ENCODE measurements at places on chromosomes 12 and 14. TPM values are rescaled to one million over a fixed set of nuclear protein-coding genes. Genes with fewer than 3 reads are reported as not detected.

DNA sequence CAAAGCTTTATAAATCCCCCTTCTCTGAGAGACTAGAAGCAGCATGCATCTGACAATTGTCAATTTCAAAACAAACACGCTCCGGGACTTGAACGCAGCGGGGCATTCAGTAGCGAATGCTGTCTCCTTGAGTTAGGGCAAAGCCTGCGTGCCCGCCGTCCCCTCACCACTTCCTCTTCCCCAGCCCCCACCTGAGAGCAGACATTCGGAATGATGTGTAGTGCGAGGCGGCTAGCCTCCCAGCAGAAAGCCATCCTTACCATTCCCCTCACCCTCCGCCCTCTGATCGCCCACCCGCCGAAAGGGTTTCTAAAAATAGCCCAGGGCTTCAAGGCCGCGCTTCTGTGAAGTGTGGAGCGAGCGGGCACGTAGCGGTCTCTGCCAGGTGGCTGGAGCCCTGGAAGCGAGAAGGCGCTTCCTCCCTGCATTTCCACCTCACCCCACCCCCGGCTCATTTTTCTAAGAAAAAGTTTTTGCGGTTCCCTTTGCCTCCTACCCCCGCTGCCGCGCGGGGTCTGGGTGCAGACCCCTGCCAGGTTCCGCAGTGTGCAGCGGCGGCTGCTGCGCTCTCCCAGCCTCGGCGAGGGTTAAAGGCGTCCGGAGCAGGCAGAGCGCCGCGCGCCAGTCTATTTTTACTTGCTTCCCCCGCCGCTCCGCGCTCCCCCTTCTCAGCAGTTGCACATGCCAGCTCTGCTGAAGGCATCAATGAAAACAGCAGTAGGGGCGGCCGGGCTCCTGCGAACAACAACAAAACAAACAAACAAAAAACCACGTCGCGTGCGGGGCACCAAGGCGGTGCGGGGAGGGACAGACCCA is 2.2 kb downstream of the PRMT8 start:
- no peak for DNase-seq

DNA sequence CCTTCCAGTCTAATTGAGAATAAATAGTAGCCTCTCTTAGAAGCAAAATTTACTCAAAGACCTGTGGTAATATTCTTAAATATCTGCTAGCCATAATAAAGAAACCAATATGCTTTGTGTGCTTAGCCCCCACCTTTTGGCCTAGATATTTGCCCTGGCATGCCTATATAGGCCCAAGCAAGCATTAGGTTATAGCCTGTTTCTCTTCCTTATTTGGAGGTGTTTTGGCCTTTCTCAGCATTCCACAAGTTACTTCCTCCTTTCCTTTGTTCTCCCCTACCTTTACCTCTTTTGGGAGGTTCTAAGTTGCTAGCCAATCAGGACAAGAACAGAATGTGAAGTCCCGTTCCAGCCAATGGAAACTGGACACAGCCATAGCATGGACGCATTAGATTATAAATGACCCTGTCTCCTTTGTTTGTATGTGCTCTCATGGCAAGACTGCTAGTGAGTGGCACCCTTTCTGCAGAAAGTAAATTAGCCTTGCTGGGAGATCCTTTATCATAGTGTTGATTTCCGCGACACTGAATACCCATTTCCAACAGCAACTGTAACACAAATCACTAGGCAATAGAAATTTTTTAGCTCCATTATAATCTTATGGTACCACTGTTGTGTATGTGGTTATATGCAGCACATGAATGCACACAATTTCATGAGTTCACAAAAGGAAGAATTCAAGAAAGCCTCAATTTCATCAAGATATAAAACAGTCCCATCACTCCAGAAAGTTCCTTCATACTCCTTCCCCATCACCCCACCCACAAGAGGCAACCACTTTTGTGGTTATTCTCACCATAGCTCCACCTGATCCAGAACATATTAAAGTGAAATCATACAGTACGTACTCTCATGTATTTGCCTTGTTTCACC is 37.6 kb downstream of the CEP83 start:
- no peak for DNase-seq

GRCh38 chr12:128671528-128672042 is 152.2 kb downstream of the SLC15A4 start:
- no peak for DNase-seq

DNA sequence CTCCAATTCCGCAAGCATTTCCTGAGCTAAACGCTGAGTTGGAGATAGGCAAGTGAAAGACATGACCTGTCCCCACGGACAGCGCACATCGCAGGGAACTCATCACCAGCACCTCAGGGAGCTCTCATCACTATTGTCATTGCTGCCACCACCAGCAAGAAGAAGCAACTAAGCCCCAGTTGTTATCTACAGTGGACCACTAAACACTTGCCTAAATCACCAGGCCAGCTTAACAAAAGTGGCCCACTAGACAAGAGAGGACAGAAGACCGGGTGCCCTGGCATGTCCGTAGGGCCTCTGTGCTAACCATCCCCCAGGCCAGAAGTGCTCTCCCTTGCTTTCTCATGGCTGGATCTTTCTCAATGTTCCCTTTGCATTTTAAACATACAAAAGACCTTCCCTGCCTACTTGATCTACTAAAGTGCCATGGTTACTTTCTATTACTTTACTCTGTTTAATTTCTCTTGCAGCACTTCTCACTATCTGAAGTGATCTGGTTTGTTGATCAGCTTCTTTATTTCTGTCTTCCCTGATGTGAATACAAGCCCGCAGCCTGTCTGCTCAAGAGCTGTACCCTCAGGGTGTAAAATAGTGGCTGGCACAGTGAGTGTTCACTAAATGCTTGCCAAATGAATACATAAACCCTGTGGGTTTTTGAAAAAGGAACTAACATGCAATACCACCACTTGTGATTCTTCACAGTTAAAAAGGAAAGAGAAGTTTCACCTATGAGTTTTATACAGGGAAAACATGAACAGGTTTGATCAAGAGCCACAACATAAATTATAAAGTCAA is 60.9 kb upstream of the RFLNA start:
- DNase-seq: no peak

SLC8A3 gene
- not detected for polyA plus RNA-seq

MANSC1 gene
- polyA plus RNA-seq: 2.5 TPM

RAD9B gene
- polyA plus RNA-seq: 1.7 TPM

DNA sequence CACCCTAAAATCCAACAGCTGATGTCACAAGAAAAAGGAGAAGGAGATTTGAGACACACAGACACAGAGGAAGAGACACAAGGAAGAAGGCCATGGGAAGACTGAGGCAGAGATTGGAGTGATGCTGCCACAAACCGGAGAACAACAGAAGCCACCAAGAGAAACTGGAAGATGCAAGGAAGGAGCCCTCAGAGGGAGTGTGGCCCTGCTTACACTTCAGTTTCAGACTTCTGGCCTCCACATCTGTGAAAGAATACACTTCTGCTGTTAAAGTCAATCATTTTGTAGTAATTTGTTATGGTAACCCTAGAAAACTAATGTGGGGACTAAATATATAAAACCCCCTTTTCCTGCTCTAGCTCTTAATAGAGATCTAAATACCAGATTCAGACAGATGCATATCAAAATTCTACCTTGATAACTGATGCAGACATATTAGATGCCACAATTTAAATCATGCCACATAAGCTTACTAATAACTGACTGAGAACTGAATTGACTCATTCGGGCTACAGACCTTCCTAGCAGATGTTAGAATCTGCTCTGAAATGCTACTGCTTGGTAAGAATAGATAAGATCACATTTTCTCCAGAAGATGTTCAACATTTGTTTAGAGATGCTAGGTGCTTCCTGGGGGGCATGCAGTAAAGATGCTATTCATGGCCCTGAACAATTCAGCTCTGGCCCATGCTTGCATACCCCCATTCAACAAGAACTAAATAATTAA is 113.1 kb upstream of the CCND2 start:
- no peak for DNase-seq

DNA sequence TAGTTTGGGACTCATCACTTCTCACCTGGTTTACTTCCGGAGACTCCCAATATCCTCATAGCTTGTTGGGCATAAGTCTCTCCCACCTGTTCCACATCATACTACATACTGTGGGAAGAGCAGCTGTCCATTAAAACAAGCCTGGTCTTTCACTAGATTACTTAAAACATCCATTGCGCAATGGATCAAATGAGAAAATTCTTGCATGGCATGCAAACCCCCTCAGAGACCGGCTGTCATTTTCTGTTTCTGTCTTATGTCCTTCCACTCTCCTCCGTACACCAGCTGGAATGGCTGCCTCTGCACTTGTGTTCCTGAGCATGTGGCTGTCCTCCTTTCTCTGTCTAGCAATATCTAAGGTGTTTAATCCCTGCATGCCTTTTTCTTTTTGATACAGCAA is 265.6 kb downstream of the TMEM117 start:
- no peak for DNase-seq

HOXC9 gene
- not detected for polyA plus RNA-seq

OTOGL gene
- not detected for polyA plus RNA-seq

CATSPERB gene
- not detected for polyA plus RNA-seq
